ENCODE measurements at places on chromosomes 2 and 18.
A peak's percentile ranks its signal among the peaks of the same experiment; 100 is the strongest.

- no peak for DNase-seq
Observed at GRCh38 chr2:177038787-177039484, 173.7 kb upstream of the HNRNPA3 start.

DNA sequence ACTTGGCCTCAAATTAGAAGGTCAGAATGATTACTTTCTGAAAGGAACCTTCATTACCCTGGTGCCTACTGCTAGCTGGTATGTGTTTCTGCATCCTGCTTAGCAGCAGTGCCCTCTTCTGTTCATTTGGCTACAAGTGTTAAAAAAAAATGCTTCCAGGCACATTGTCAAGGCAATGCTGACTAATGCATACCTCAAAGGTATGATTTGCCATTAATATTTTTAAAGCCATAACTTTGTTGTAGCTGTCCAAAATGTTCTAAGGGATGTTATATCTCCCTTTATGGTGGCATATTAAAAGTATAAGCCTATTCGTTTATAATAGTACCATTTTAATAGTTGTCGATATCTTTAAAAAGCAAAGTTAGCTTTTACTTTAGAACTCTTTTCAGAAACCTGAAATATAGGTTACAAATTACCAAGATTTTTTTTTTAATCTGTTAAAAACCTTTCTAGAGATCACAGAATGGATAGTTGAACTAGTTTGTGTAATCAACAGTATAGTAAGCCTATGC, 52.0 kb upstream of the FAM171B start:
- DNase-seq = peak; percentile 17

- no peak for DNase-seq
Observed at GRCh38 chr2:70480468-70480867, 73.2 kb downstream of the TGFA start.

- no peak for DNase-seq
Observed at GRCh38 chr2:177717831-177718618, 325.5 kb downstream of the AGPS start.

GRCh38 chr18:41703744-41704530, 251.1 kb upstream of the PIK3C3 start:
- DNase-seq = no peak

DNA sequence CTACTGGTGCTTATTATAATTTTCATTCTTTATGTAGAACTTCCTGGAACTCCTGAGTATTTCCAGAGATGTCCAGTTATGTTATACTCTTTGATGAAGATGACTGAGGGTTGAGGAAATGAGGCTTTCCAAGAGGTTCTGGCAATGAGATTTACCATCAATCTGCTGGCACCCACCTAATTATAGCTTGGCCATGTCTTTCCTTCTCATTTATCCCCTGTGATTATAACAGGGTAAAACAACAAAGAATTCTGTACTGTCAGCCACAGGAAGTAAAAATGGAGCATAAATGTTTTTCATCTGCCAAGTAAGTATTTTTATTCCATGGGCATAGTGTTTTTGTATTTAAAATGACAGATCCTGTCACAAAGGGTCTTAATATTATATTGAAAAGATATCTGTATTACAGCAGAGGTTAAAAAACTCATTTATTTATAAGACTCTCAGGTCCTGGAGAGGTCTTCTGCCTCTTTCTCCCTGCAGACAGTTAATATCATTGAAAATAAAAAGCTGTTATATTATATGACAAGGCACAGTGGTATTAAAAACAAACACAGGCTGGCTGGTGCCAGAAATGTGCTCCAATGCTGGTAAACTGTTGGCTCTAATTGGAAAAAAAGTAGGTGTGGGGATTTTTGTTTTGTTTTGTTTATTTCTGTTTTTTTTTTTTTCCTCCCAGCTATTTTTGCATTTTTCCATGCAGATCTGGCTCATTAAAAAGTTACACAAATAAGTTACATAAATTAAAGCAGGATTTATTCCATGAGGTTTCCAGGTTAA, 1764.1 kb upstream of the CELF4 start:
- no peak for DNase-seq

- DNase-seq = no peak
Observed at GRCh38 chr18:25349131-25349925, 2.6 kb downstream of the ZNF521 start.

- DNase-seq = no peak
Observed at GRCh38 chr2:99032001-99032400, 96.0 kb upstream of the CRACDL start.

DNA sequence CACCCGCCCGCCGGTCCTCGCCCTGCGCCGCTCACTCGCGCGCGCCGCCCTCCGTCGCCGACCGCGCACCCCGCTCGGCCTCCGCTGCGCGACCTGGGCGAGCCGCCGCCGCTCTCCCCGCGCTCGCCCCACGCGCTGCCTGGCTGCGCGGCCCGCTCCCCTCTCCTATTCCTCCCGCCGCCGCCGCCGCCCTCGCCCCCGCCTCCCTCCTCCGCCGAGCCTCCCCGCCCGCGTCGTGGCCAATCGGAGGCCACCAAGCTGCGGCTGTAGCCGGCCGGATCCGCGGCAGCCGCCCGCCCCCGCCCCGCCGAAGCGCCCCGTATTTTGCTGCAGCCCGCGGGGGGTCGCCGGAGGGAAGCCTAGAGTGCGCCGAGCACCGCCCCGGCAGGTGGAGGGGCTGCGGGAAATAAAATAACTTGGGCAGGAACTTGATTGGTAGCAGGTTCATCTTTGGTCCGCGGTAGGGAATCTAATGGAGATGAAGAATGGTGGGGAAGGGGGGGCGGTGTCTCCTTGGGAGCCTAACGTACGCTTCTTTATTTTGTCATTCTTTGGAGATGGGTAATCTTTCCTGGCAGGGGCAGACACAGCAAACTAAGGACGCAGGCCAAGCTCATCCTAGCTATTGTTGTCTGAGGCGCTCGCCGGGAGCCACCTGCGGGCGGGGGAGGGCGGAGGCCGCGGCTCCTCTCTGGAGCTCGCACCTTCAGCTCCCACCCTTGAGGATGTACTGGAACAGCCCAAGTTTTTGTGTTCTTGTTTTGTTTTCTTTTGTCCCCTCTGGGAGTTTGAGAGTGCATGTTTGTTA, 1.1 kb upstream of the CDH2 start:
- peak; percentile 17 for DNase-seq

GRCh38 chr2:239912171-239912937, 112.8 kb downstream of the NDUFA10 start:
- DNase-seq = no peak

DNA sequence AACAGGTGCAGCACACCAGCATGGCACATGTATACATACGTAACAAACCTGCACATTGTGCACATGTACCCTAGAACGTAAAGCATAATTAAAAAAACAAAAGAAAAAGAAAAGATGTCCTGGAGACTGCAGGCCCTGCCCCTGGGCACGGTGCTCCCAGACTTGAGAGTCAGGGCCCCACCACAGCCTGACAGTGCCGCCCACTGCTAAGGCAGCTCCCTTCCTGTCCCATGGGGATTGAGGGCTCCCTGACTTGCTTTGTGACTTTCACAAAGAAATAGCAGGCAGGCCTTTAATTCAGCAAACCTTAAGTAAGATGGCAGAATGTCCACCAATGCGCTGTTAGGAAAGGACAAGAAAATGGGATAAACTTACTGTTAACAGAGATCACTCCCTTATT, 116.8 kb downstream of the NDUFA10 start:
- no peak for DNase-seq

- no peak for DNase-seq
Observed at GRCh38 chr18:11398625-11399024, 210.8 kb upstream of the SLC35G4 start.

- DNase-seq = no peak
Observed at GRCh38 chr2:204771721-204772120, 226.4 kb downstream of the PARD3B start.

DNA sequence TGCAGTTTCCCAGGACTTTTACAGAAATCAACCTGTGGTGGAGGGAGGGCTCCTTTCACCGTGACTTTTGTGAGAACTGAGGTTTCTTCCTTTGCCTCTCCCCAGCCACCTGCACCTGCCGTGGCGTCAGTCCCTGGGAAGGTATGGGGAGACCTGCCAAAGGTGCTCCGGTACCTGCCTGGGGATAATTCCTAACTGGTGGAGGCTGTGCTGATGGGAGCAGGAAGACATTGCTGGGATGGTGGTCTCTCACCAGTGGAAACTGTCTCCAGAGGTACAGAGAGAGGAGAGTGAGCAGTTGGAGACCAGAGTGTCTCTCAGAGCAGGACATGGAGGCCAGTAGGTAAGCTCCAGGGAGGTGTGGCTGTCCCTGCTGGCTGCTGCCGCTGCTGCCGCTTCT, 52.6 kb downstream of the CIB4 start:
- no peak for DNase-seq

- DNase-seq = no peak
Observed at GRCh38 chr2:173990970-173991819, 26.0 kb upstream of the SP3 start.

- DNase-seq = no peak
Observed at GRCh38 chr18:10419420-10420103, 34.9 kb upstream of the APCDD1 start.

GRCh38 chr18:12359515-12359927, 17.5 kb downstream of the AFG3L2 start:
- DNase-seq = no peak

DNA sequence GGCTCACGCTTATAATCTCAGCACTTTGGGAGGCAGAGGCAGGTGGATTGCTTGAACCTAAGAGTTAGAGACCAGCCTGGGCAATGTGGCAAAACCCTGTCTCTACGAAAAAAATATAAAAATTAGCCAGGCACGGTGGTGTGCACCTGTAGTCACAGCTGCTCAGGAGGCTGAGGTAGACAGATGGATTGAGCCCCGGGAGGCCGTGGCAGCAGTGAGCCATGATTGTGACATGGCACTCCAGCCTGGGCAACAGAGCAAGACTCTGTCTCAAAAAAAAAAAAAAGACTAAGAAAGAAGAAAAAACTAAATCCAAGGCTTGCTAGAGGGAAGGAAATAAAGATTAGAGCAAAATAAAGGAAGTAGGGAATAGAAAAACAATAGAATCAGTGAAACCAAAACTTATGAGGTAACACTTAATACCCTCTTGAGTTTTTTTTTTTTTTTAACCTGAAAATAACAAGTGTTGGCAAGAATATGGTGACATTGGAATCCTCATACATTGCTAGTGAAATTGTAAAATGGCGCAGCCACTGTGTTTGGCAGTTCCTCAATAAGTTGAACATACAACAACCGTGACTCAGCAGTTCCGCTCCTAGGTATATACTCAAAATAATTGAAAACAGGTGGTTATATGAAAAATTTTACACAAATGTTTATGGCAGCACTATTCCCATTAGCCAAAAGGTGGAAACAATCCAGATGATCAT, 85.2 kb downstream of the EML4 start:
- no peak for DNase-seq

GRCh38 chr2:189254268-189254883, 74.8 kb upstream of the COL5A2 start:
- DNase-seq = no peak

- no peak for DNase-seq
Observed at GRCh38 chr2:144431998-144432397, 87.9 kb downstream of the ZEB2 start.
